Urinary bladder (tissue), 4 donors: ENCODE measurements at places on chromosomes 4 and X. TPM values are rescaled to one million over a fixed set of nuclear protein-coding genes. Genes with fewer than 3 reads are reported as not detected.
A peak's percentile ranks its signal among the peaks of the same experiment; 100 is the strongest.

Gene ZDHHC15
- 1.7 TPM for polyA plus RNA-seq

Gene SCD5
- 26.0 TPM for polyA plus RNA-seq

Gene IL21
- polyA plus RNA-seq = not detected

Gene HAUS7
- polyA plus RNA-seq = 26.6 TPM

Gene AR
- polyA plus RNA-seq = 4.8 TPM

Gene TCEAL2
- polyA plus RNA-seq = 14.3 TPM

Gene INTU
- polyA plus RNA-seq = 3.1 TPM

Gene CSAG2
- polyA plus RNA-seq = not detected

Gene UGT2B11
- polyA plus RNA-seq = not detected

Gene ARX
- polyA plus RNA-seq = not detected

Gene PLAC1
- 0.23 TPM for polyA plus RNA-seq

Gene RS1
- not detected for polyA plus RNA-seq

Gene F8A2
- not detected for polyA plus RNA-seq

Gene STPG2
- polyA plus RNA-seq = 0.03 TPM

Gene PFKFB1
- 0.23 TPM for polyA plus RNA-seq

Gene GPRIN3
- 0.66 TPM for polyA plus RNA-seq

Gene VGLL1
- polyA plus RNA-seq = 6.6 TPM

Gene NXF2B
- not detected for polyA plus RNA-seq

Gene VSIG1
- polyA plus RNA-seq = 0.29 TPM

Gene GPR82
- polyA plus RNA-seq = 0.44 TPM

Gene LRAT
- 0.06 TPM for polyA plus RNA-seq

Gene OTUD6A
- not detected for polyA plus RNA-seq

- DNase-seq = no peak
These were observed 158.5 kb upstream of the ARSJ start for GRCh38 chr4:114137984-114138383.

- DNase-seq = no peak
These were observed 42.9 kb upstream of the PROM1 start for GRCh38 chr4:16126714-16127113.

- DNase-seq = no peak
These were observed 2095.9 kb downstream of the ARAP2 start for GRCh38 chr4:34148322-34148908.

- peak; percentile 63 for DNase-seq
These were observed 935.7 kb downstream of the RAPGEF2 start for GRCh38 chr4:160038615-160039014.

DNA sequence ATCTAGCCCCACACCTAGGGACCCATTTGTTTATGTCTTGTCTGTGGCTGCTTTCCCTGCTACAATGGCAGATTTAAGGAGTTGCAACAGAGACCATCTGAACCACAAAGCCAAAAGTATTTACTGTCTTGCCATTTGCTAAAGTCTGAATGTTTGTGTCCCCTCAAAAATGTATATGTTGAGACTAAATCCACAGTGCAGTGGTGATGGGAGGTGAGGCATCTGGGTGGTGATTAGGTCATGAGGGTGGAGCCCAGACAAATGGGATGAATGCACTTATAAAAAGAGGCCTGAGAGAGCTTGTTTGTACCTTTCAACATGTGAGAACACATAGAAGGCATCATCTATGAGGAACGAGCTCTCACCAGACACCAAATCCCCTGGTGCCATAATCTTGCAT is 137.3 kb downstream of the TMEM144 start:
- DNase-seq = no peak

GRCh38 chr4:153904011-153904410 is 115.1 kb upstream of the SFRP2 start:
- no peak for DNase-seq

GRCh38 chr4:2082118-2082517 is 23.0 kb downstream of the NAT8L start:
- no peak for DNase-seq

- DNase-seq = no peak
These were observed 33.4 kb downstream of the SLC2A9 start for GRCh38 chr4:9987749-9988362.

GRCh38 chrX:13937370-13938050 is 92.2 kb downstream of the GEMIN8 start:
- no peak for DNase-seq

DNA sequence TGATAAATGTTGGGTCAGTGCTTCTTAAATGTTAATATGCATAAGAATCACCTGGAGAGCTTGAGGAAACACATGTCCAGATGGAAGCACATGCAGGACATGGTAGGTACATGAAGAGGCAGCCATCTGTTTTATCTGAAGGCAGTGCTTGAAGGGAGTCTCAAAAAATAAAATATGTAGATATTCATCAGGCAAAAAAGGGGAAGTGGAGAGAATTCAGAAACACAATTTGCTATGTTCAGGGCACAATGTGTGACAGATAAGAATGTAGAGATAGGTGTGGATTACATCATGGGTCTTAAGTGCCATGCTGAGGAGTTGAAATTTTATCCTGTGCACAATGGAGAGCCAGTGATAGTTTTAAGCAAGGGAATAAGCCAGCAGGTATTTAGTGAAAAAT is 59.6 kb upstream of the CASK start:
- no peak for DNase-seq

GRCh38 chrX:24482823-24483415 is 17.8 kb downstream of the PDK3 start:
- no peak for DNase-seq

DNA sequence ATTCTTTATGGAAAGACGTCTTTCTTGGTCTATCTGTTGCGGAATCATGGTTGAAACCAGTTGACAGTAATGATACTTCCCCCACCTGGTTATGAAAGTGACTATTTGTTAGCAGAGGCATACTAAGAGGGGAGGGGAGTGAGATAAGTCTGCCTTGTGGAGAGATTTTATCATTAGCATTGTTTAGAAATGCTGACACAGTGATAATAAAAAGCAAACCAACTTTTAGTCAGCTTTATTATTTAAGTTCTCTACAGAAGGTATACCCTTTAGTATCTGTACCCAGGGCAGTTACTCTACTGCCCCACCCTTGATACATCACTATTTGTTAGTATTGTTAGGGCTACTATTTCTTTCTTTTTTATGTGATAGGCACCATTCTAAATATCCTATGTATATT is 26.9 kb upstream of the IL1RAPL2 start:
- DNase-seq = no peak

DNA sequence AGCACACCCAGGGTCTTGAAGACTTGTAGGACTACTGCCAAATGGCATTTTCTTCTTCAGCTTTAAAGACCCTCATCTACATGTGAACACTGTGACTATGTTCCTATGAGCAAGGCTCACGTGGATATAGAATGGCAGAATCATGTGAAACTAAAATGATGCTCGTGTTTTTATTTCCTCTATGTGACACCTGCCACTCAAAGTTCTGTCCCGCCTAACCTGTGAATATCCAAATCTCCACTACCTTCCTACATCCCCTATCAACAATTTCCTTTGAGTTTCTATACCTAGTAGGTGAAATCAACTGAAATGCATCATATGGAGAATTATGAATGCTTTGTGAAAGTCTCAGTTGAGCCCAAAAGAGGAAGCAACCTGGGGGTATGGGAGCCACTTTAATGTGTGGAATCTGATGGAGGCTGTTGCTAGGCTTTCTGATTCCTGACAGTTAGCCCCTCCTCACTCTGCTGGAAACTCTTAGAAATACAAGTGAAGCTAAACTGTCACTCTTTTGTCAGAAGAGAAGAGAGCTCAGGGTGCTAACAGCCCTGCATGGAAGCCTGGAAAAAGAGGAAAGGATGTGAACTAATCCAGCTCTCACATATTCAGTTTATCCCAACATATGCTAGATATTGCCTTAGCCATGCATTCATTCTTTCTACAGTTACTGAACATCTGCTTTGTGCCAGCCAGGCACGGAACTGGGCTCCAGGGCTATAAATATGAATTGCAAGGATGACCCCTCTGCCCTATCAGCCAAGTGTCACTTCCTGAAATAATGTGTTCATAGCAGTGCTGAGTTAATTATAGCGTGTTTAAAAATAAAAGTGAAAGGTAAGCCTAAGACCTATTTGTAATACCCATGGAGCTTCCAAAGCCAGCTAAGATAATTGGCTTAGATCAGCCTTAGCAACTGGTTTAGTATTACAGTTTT is 11.0 kb downstream of the LHFPL1 start:
- no peak for DNase-seq

DNA sequence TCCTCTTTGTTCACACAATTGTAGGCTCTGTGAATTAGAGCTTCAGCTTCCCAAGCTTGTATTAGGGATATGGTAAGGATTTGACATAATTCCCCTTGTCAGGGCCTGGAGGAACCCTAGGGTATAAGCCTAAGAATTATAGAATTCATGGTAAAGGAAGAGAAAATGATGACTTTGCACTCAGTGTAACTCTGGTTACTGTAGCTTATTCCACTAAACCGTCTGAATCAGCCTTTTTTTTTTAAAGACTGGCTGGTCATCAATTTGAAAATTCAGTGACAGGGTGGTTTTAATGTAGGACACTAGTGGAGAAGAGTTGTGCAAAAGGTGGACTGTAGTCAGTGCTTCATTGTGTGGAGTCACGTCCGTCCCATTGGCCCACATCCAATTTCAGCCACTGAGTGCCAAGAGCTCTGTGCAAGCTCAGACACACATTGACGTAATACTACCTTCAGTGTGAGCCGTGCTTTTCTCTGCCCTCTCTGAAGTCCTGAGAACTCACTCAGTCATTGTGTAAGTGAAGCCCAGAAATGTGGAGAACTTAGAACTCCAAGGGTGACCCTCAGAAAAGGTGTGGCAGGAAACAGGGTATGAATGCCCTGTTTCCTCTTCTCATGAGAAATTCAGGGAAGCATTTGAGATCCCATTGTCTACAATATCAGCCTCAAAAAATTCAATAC is 449.8 kb downstream of the C4orf33 start:
- no peak for DNase-seq

DNA sequence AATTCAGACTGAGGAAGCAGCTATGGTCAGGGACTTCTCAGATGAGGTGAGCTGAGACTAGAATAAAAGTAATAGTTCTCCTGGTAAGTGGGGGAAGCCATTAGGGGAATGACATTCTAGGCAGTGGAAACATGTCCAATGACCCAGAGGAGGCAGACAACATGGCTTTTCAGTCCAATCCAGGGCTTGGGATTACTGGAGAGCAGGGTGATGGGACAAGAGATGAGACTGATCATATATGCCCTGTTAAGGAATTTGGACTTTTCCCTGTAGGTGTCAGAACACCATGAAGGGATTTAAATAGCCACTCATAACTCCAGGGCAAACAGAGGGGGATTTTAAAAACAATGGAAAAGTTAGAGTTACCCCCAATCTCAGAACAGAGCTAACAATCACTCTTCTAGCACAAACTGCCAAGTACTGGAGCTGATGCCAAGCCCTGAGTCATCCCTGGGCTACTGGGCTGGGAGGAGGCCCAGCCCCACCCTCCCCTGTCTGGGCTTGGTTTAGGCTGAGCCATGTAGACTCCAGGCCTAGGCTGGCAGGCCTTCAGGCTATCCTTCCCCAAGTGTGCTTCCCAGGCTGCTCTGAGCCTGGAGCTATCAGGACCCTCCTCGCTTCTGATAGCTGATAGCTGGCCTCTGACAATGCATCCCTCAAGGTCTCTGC is 22.7 kb upstream of the MSN start:
- no peak for DNase-seq

DNA sequence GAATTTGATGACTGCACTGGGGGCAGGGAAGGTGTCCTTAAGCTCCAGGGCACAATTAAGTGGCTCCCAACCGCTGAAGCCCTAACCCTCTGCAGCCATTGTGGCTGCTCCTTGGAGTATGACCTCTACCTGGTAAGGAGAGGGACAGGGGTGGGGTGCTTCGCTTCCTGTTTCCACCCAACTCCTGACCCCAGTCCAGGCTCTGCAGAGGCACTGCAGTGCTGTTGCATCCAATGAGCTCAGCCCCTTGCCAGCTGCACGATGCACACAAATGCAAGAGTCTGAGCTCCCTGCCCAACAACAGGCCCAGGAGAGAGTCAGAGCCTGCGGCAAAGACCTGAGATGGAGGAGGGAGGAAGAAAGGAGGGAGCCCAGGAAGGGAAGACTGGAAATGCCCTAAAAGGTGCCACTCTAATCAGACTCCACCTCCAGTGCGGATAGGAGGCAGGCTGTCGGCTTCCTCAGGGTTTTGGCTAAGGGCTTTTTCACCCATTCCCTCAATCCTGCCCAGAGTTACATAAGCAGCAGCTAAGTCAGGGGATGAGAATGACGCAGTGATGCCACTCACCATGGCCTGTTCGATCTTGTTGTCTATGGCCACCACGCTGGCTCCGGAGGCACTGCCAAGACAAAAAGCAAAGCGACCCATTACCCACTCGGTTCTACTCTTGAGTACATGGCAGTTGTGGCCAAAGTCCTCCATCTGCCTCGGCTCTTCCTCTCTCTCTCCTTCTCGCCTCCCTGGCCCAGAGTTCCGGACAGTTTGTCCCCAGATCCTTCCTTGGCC is 60.1 kb downstream of the TSC22D3 start:
- no peak for DNase-seq

GRCh38 chr4:83490876-83491450 is 6.1 kb upstream of the ABRAXAS1 start:
- no peak for DNase-seq

GRCh38 chr4:22625311-22625710 is 67.4 kb upstream of the GBA3 start:
- DNase-seq = no peak

DNA sequence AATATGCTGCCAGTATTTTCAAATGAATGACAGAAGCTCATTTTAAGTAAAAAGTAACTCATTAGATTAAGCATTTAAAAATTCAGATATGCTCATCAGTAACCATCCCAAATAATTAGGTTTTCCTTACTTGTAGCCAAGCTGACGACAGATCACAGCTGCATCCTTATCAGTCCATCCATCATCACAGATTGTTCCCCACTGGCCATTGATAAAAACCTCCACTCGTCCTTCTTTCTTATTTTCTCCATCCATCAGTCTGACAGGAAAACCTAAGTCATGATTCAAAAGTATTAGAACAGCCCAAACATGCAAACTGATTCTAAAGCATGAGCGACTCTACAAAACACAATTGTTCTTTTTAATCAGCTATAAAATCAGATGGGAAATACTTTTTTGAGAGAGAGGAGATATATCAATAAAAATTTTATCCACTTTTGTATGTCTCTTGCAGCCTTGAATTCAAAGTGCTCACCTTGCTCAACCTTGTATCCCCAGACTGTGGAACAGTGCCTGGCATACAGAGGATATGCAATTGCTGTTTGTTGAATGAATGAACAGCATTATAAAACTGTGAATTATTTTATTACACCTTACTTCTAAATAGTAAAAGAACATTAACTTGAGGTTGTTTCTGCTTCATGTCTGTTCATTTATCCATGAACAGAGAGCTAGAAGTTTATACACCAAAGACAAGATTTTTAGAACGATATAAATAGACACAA is 44.3 kb downstream of the PRSS12 start:
- no peak for DNase-seq

GRCh38 chr4:133823177-133823576 is 378.4 kb downstream of the PABPC4L start:
- no peak for DNase-seq

GRCh38 chr4:145830699-145831098 is 107.9 kb downstream of the ZNF827 start:
- DNase-seq = no peak

GRCh38 chr4:110625576-110626257 is 2.8 kb upstream of the PITX2 start:
- DNase-seq = no peak

GRCh38 chrX:38438321-38438720 is 85.9 kb downstream of the OTC start:
- no peak for DNase-seq
